ENCODE measurements at places on chromosomes 6 and 20.

- no peak for DNase-seq
These were observed 16.7 kb downstream of the NCOA5 start for GRCh38 chr20:46073024-46073423.

DNA sequence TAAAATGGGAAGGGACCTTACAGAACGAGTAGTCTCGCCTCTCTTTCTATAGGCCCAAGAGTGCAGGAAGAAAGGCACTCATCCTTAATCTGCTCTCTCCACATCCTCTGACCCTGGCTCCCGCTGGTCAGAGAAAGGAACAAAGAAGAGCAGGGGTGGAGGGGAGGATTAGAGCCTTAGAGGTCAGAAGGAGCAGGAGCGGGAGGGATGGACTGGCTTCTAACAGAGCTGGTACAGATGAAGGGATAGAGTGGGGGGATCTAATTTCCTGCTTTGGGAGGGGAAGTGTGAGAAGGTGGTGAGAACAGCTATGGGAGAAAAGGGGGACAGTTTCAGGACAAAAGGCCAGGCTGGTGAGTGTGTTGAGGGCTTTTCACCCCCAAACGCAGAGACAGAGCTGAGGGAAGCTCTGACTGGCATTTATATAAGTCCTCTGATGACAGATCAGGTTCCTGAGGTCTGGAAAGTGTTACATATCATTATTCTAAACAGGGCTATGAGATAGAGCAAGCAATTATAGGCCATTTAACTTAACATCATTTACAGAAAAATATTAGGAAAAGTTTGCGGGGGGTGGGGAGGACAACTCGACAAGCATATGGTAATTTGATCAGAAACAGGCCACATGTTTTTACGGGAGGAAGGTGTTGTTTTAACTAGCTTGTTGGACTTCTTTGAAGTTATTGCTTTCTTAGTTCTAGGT is 111.1 kb downstream of the FOXC1 start:
- DNase-seq = no peak

GRCh38 chr6:134714679-134715078 is 235.2 kb downstream of the ALDH8A1 start:
- DNase-seq = no peak

DNA sequence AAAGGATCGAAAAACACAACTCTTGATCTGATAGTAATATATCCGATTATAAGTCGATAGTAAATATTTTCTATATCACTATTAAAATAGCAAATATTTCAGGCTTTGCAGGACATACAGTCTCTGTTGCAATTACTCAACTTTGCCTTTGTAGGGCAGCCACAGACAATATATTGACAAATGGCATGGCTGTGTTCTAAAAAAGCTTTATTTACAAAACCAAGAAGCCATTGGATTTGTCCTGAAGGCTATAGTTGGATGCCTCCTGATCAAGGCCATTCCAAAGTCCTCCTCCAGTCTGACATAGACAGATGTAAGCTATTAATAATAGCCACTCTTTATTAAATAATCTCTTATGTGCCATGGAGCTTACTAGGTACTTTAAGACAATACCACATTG is 5.9 kb downstream of the OCSTAMP start:
- DNase-seq = peak; percentile 31

- no peak for DNase-seq
These were observed 177.1 kb upstream of the SULF2 start for GRCh38 chr20:47962286-47962963.

GRCh38 chr20:42949950-42950349 is 239.8 kb downstream of the PTPRT start:
- no peak for DNase-seq
